Left renal pelvis (tissue), 4 donors: ENCODE measurements at places on chromosomes 3 and 15.

GRCh38 chr3:195171093-195171873 is 99.7 kb downstream of the XXYLT1 start:
- DNase-seq: no peak

DNA sequence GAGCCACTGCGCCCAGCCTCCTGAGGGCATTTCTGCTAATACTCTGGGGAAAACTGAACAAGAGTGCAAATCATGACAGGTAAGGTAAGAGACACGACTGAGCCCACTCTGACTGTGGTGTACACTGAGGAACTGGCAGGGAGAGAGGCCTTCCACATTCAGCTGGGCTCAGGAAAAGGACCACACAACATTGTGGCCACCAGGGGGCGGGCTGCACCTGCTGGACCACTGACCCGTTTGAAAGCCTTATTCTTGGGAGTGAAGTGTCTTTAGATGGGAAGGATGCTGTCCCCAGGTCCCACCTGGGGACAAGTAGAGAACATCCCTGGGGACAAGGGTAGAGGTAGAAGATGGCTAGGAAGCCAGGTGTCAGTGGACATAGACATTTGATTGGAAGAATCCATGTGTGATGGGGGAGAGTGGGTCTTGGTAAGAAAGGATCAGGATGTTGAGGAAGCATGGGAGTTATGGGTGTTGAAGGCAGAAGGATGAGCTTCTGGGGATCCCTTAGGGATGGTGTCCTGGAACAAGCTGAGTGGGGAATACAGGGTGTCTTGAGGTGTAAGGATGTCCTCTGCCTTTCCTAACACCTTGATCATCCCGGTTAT is 6.2 kb upstream of the CTDSPL start:
- no peak for DNase-seq

DNA sequence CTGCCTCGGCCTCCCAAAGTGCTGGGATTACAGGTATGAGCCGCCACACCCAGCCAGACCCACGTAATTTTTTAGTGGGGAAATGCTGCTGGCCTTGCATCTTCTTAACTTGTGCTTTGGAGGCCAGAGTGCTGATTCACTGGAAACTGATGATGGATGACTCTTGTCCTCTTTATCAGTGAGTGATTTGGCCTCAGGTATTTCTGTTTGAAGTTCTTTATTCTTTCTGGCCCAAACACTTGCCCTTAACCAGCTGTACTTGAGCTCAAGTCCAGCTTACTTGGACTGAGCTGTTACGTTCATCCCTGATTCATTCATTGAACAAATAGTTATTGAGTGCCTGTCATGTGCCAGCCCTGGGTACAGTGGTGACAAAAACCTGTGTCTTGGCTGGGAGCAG is 4.2 kb downstream of the PTPN23 start:
- no peak for DNase-seq

- DNase-seq: no peak
These were observed 335.1 kb downstream of the SV2B start for GRCh38 chr15:91435113-91435512.

DNA sequence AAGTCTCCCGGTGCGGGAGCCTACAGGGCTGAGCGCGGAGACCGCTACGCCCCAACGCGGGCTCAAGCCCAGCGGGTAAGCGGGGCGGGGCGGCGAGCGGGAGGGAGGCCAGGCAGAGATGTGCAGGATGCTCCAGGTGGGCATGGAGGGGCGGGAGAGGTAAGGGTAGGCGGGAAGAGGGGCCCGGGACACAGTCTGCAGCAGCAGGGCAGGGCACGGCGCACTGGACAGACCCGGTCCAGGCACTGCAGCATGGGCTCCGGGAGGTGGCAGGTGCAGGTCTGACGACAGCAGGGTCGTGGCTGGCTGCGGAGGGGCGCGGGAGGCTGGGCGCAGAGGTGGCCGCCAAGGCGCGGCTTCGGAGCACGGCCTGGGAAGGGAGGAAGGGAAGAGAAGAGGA is 102.8 kb downstream of the GABRB3 start:
- DNase-seq: no peak

GRCh38 chr3:145384307-145384706 is 776.7 kb downstream of the PLOD2 start:
- DNase-seq: no peak

DNA sequence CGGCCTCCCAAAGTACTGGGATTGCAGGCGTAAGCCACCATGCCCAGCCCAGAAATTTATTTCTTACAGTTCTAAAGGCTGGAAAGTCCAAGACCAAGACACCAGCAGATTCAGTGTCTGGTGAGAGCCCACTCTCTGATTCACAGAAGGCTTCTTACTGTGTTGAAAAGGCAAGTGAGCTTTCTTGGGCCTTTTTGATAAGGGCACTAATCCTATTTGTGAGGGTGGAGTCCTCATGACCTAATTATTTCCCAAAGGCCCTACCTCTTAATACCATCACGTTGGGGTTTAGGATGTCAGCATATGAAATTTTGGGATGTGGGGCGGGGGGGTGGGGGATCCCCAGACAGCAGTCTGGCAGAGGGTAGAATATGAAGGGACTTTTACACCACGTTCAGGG is 47.5 kb upstream of the MEX3B start:
- no peak for DNase-seq

GRCh38 chr3:101142160-101142559 is 148.9 kb upstream of the ABI3BP start:
- DNase-seq: no peak

DNA sequence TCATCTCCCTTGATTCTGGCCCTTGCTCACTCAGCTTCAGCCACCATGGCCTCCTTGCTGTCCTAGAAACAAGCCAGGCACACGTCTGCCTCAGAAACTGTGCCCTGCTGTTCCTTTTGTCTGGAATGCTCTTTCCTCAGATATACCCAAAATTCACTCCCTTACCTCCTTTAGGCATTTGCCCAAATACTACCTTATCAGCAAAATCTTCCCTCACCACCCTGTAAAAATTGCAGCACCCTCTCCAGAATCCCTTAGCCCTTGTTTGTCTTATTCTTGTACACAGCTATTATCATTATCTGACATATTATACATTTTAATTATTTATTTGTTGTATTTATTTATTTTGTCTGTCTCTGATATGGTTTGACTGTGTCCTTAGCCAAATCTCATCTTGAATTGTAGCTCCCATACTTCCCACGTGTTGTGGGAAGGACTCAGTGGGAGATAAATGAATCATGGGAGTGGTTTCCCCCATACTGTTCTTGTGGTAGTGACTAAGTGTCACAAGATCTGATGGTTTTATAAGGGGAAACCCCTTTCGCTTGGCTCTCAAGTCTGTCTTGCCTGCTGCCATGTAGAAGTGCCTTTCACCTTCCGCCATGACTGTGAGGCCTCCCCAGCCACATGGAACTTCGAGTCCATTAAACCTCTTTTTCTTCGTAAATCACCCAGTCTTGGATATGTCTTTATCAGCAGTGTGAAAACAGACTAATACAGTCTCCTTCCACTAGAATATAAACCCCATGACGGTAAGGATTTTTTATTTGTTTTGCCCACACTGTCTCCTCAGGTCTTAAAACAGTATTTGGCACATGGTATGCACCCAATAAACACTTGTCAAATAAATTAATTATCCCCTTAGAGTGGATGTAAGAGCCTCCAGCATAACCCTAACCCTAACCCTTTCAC is 60.0 kb upstream of the STT3B start:
- DNase-seq: no peak

DNA sequence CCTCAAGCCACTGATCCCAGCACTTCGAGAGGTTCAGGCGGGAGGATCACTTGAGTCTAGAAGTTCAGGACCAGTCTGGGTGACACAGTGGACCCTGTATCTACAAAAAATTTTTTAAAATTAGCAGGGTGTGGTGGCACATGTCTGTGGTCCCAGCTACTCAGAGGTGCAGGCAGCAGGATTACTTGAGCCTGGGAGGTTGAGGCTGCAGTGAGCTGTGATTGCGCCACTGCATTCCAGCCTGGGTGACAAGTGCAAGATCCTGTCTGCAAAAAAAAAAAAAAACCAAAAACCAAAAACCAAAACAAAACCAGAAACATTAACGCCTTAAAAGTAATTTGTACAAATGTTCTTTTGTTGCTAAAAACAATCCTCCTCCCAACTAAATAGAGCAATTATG is 27.9 kb upstream of the SLC12A8 start:
- DNase-seq: no peak

GRCh38 chr3:124886168-124887056 is 753 bp downstream of the ITGB5 start:
- no peak for DNase-seq

DNA sequence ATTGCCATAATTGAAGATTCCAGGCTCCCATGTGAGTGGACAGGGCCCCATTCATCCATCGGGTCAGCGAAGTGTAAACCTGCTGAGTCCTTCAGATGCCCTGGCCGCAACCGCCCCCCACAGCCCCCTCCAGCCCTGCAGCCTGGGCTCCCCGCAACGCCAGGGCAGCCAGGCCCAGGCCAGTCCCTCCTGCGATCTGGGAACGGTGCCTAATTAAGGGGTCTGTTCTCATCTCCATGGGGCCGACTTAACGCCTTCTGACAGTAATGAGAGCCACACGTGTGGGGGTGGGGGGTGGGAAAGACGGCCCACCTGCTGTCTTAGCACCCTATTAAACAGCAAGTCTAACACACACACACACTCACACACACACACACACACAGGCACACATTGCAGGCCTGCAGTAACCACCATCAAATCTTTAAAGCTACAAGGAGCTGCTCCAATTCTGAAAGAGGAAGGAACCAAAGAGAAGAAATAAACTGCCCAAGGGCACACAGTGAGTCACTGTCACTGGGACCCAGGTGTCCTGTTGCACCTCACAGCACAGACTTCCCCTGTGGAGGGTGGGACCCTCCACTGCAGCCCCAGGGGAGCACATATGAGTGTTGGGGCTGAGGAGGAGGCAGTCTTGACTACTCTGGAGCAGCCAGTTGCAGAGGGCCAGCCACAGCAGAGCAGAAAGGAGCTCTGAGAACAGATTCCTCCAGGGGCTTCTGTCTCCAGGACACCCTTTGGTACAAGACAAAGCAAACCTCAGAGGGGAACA is 31.8 kb upstream of the HES1 start:
- DNase-seq: no peak

GRCh38 chr3:150165396-150166094 is 194.8 kb upstream of the PFN2 start:
- no peak for DNase-seq

GRCh38 chr15:77508541-77509243 is 88.0 kb downstream of the HMG20A start:
- no peak for DNase-seq

DNA sequence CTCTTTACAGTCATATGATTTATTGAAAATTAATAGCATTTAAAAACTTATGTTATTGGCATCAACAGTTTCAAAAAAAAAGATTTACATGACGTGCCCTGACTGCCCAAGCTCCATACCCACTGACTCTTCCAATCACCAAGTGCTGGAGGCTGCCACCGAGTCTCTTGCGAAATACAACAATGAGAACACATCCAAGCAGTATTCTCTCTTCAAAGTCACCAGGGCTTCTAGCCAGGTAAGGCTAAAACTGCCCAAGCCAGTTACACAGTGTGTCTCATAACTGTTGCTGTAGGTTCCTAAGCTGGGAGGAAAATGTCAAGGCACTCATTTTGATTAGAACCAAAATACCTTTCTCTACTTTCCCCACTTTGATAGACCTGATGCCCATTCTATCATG is 4.5 kb downstream of the FETUB start:
- DNase-seq: no peak

- no peak for DNase-seq
These were observed 198.7 kb downstream of the CNTN3 start for GRCh38 chr3:74415731-74416130.

DNA sequence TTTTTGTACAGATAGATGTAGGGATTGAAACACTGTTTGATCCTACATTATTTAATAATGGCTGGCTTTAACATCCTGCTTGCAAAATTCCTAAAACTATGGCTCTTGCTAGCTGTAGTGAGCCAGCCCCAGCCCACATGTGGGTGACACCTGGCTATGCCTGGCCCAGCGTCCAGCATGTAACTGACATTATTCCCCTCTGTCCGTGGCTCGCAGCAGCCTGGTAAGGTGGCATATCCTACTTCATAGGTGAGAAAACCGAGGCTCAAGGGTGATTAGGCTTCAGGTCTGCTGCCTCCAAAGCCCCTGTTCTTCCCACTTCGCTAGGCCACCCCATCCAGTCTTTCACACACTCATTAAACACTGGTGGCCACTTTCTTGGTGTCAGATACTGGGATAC is 1.6 kb downstream of the CALML4 start:
- DNase-seq: no peak

DNA sequence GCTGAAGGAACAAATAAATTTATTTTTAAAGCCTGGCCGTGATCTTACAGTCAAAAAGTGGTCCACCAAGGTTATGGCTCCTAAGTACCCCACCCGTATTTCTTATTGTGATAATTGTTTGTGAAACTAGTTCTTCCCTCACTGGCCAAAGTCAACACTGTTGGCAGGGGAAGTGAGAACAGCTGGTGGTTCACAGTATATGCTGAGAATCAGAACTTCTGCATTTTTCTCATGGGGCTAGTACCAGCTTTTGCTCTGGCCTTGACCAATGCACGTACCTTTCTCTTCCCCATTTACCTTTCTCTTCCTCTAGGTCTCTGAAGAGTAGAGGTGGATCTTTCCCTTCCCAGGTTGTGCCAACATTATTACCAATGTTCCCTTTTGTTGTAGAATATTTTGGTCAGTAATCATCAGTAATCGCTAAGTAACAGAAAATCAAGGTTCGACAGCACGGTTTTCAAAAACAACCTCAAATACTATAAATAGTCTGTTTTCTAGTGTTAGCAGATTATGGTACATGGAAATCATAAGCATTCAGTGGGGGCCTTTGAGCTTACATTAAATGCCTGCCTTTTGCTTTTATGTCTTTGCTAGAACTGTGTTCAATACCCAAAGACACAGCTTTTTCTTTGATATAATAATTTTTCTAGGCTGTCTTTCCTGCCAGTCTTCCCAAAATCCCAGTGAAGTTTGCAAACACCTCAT is 268.0 kb downstream of the LPP start:
- DNase-seq: no peak

- DNase-seq: no peak
These were observed 129.4 kb downstream of the UACA start for GRCh38 chr15:70633991-70634390.
